ENCODE measurements at places on chromosomes 11 and 22.

DNA sequence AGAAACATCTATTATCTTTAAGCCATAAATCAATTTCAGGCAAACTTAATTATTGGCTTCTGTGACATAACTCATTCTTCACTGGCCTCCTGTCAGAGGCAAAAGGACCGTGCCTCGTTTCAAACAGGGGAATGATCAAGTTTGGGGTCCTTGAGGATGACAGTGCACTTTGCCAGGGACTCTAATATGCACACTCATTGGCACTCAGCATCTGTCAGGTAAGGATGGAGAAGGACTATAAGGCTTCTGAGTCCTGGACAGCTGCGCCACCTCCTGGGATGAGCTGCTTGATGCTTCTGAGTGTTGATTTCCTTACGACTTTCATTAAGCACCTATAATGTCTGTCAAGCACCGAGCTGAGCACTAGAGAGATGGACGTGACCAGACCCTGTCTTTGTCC is 20.2 kb downstream of the BPIFC start:
- DNase-seq = no peak

DNA sequence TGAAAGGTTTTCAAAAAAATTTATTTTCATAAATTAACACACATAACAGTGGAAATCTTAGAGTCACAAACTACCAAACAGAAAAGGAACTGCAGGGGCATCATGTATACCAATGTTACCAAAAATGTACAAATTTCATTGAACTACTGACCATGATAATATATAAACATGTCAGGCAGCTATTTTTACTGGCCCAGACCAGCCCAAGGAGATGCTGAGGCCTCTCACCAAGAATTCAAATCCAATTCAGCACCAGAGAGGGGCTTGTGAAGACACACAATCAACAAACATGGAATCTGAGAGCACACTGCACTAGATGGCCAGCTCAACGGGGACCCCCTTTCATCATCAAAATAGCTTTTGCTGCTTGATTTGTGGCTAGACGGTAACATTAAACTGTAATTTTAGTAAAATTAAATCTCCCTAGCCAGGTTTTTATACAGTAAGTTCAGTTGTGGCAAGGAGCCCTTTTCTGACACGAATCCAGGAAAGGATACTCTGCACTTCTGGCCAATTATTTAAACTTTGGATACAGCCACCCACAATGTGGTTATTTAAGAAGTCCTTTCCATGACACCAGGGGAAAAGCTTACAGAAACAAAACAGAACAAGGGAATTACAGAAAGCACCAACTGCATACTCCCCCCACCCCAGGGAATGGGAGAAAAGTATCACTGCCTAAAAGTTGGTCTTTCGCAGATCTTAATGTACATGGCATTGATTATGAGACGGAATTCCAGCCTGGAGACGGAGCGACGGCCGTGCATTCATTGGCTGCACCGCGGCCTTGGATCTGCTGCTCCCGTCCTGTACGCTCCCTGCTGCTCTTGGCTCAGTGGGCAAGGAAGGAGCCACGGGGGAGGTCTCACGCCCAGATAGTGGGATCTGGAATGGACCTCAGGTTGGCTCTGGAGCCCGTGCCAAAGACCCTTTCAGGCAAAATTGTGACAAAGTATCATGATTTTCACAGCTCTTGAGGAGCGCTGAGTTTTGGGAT is 19.6 kb upstream of the PISD start:
- DNase-seq = no peak

- DNase-seq = no peak
Measured at GRCh38 chr22:44325718-44326490, 13.2 kb upstream of the SHISAL1 start.

GRCh38 chr22:36360011-36360410 is 27.8 kb downstream of the MYH9 start:
- DNase-seq = no peak

GRCh38 chr11:10566257-10566957 is 2.1 kb downstream of the LYVE1 start:
- DNase-seq = no peak

GRCh38 chr22:29768052-29768693 is 1.0 kb downstream of the UQCR10 start:
- no peak for DNase-seq

GRCh38 chr11:73314117-73314961 is 6.3 kb downstream of the ARHGEF17 start:
- DNase-seq = no peak

- no peak for DNase-seq
Measured at GRCh38 chr22:49044091-49044490, 783.6 kb downstream of the BRD1 start.

DNA sequence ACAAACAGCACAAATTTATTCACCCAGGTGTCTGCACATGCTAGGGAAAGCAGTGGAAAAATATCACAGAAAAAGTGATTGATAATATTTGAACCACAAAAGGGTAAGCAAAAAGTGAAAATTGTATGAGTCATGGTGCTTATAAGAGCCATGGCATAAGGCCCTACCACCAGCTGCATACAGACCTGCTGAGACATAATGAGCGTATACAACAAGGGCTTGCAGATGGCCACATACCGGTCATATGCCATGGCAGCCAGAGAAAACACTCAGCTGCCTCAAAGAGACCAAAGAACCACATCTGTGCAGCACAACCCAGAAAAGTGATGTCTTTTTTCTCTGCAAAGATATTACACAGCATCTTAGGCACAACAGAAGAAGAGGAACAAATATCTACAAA is 71.4 kb upstream of the OR9G4 start:
- DNase-seq = no peak

- DNase-seq = no peak
Measured at GRCh38 chr11:128629516-128630106, 42.3 kb upstream of the ETS1 start.

GRCh38 chr22:45460288-45461109 is 42.2 kb upstream of the FBLN1 start:
- DNase-seq = no peak

DNA sequence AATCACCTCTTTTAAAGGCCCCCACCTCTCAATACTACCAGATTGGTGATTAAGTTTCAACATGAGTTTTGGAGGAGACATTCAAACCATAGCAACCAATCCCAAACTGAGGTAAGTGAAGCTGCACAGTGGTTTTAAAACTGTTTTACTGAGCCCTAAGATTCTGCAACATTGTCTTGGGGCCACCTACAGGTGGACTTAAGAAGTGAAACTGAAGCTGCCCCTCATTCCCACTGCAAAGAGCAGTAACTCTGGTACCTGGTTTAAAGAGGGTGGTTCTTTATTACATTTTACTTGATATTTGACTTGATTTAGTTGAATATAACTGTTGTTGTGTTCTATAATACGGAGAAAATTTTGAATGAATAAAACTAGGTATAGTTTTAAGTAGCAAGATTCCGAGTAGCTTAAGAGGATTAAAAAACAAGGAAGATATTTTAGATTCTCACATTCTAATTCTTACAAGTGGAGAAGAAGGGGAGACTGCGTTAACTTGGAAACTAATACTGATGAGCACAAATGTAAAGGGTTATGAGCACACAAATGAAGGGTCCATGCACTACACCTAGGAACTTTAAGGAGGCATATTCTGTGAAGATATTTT is 26.7 kb downstream of the SYT9 start:
- no peak for DNase-seq

GRCh38 chr11:64259533-64260067 is 8.3 kb downstream of the PLCB3 start:
- no peak for DNase-seq

DNA sequence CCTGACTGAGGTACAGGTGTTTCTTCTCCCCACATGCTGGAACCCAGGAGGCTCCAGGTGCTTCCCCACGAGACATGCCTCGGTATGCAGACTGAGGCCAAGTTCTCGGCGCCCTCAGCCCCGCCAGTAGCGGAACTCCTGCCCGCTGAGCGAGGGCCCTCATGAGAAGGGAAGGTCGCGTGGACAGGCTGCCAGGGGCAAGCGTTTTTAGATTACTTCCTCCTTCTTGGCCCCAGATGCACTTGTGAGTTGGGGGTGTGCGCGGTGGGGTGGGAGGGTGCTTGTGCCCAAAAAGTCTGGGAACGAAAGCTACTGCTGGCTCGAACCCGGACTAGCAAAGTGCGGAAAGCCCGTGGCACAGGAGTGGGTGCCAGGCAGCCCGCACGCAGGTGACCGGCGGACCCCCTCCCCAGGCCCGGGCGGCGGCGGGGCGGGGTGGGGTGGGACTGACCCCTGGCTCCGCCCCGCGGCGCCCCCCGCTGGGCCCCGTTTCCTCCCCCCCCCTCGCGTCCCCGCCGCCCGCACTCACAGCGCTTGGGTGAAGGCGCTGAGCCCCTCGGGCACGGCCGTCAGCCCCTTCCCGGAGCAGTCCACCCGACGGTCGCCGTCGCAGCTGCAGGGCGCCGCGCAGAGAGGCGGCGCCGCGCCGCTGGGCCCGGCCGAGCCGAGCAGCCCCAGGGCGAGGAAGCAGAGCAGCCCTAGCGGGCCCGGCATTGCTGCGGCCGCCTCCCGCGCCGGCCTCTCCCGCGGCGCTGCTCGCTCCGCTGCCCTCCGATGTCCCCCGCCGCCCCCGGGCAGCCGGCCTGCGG is 797 bp downstream of the LGR4 start:
- DNase-seq = no peak

DNA sequence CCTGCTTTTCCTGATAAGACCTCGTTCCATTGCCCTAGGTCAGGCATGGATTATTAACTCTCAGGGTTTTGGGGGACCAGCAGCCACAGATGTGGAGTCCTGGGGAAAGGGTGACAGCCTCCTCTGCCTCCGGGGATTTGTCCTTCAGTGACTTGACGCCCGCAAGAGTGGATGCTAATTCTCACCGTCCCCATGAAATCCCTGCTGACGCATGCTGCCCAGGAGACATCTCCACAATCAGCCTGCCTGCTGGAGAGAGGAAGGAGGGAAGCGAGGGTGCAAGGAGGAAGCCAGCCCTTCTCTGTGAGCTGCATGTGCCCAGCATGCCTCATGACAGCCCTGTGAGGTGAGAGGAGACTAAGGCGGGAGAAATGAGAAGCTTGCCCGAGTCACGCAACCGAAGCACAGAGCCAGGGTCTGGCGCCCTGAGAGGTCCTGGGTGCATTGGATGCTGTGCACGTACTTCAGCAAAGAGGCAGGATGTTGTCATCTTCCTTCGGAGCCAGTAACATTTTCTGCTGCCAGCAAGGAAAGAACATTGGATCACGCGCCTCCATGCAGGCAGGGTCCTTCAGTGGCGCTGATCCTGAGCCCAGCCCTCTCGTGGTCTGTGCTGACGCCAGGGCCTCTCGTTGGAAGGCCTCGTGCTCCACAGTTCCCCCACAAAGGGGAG is 27.3 kb upstream of the KRTAP5-6 start:
- DNase-seq = no peak

GRCh38 chr11:109088086-109088485 is 333.9 kb upstream of the C11orf87 start:
- no peak for DNase-seq

DNA sequence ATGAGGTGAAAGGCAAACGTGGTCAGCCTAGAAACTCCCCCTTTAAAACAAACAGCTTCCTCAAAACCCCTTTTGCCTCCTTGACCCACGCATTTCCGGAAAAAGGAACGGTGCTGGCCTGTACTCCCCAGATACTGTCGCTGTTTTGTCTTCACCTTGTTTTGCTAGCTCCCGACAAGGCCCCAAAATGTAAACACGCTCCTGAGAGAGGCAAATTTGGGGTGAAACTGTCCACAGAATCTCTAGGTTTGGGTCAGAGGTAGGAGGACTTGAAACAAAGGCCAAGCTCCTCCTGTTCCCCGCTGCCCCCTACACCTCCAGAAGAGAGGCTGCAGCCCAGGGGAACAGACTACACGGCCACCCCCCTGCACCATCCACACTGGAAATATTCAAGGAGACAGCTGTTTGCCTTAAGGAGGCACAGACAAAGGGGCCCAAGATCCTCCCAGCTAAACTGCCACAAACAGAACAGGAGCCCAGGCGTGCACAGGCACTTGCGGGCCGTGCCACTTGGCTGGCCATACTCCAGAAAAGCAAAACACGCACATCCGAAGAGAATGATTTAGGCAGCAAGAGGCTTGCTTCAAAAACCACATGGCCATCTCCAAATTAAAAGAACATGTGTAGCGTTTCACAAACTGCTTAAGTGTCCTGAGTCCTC is 160.5 kb upstream of the GRK3 start:
- DNase-seq = no peak

GRCh38 chr22:42930810-42931420 is 73.8 kb upstream of the ARFGAP3 start:
- peak; percentile 9 for DNase-seq

DNA sequence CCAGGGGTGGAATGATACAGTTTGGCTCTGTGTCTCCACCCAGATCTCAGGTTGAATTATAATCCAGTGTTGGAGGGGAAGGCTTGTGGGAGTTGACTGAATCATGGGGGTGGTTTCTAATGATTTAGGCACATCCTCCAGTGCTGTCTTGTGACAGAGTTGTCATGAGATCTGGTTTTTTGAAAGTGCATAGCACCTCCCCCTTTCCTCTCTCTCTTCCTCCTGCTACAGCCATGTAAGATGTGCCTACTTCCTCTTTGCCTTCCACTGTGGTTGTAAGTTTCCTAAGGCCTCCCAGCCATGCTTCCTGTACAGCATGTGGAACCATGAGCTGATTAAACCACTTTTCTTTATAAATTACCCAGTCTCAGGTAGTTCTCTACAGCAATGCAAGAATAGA is 45.1 kb downstream of the THAP12 start:
- no peak for DNase-seq

GRCh38 chr11:130409594-130410388 is 18.6 kb downstream of the ADAMTS8 start:
- DNase-seq = no peak

DNA sequence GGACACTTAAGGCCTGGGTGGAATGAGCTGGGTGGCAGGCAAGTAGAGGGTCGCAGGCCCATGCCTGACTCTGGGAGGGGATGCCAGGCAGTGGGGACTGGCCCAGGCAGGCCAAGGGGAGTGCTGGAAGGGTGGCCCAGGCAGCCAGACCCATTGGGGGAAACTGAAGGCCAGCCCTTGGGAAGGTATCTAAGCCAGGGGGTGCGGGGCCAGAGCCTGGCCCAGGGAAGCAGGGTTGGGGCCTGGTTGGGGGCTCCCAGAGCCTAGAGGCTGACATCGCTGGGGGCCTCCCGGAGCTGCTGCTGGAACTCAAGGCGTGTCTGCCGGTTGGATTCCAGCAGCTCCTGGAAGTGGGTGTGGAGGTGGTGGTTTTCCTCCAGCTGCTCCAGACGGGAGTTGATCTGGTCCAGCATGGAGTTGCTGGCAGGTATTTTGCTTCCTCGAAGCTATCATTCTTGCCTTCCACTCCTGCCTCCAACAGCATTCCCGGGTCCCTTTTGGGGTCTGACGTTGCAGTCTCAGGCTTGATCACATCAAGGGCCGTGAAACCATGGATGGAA is 35.3 kb upstream of the XBP1 start:
- no peak for DNase-seq

DNA sequence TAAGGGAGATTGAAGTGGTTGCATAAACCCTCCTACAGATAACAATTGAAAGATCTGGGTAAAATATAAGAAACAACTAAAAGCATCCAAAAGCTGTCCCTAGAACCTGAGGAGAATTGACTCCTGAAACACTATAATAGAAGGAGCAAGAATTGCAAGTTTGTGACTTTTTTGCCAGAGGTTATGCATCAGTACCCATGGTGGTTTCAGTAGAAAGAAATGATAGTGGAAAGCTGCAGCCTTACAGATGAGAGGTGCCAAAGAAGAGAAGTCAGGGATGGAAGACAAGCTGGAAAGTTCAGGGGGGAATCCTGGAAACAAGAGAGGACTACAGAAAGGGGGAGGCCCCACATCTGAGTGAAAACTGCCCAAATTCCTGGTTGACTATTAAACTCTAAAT is 80.7 kb downstream of the PACS1 start:
- DNase-seq = no peak

Data from stimulated activated CD4-positive, alpha-beta T cell treated with anti-CD3 and anti-CD28 coated beads, Interleukin-15, amount 100 ng/mL, for 48 hours (primary cell).